CD4-positive, alpha-beta T cell treated with Interleukin-2 at 100 ng/mL for 4 hours (primary cell): ENCODE measurements at places on chromosomes 1 and 21.

- DNase-seq: no peak
Observed at GRCh38 chr1:1182491-1183220, 9.0 kb downstream of the TTLL10 start.

DNA sequence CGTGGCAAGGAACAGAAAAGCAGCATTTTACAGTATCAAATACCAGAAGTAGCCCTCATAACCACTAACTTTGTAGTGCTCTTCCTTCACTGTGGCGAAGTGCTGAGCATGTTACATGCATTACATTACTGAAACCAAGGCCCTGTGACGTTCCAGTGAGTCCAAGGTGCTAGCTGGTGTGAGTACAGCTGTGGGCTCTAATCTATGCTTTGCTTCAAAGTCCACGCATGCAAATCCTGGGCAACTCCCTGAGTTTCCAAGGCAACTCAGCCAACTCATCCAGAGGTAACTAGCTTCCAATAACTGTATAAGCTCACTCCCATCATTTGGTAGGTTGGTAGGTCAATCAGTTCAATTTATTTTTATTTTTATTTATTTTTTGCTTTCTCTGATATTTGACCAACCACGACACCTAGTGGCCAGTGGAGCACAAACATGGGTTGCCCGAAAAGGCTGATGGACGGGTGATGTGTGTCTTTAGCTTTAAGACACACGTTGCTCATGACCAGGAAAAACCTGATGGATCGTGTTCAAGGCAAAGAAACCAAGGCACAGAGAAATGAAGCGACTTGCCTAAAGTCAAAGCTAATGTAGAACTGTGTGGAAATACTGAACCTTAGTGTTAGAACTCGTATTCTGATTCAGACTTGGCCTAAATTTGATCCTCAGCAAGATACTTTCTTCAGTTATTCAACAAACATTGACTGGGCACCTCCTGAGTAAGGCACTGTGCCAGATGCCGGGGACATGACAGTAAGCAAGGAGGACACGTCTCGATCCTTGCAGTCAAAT is 73.0 kb downstream of the GNG12 start:
- DNase-seq: peak; percentile 62

GRCh38 chr1:86069757-86070145 is 86.8 kb downstream of the COL24A1 start:
- no peak for DNase-seq

GRCh38 chr1:30879940-30880677 is 28.4 kb downstream of the SDC3 start:
- DNase-seq: no peak

DNA sequence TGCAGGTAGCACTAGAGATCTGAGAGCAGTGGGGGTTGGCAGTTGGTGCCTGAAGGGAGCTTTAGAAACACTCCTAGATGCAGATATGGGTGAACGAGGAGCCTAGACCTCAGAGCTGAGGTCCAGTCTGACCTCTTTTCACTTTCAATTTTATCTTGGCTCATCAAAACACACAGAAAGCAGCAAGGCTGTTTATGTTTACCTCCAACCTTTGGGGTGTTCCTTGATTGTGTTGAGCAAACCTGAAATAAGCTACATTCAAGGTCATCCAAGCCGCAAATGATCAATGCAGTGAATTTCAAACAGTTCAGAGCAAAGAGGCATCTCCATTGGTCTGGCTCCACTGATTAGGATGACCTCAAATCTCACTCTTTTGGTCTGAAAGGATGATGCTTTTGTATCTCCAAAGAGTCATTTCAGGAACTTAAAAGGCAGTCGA is 1.3 kb downstream of the LY9 start:
- DNase-seq: no peak

DNA sequence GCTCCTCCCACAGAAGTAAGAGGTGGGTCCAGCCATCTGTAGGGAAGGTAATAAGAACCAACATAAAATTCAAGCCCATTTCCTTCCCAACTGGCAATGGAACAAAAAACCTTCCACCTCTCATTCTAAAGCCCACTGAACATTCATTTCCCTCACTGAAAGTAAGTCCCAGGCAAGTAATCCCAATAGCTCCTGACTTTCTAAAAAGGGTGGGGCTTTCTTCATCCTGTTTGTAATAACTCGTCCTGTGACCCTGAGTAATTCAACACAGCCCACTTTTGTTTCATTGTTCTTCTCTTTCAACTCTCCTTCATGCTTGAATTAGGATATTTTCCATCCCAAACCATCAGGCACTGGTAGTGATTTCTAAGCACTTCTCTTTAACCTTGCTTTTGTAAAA is 74.9 kb downstream of the DAB1 start:
- DNase-seq: no peak

GRCh38 chr1:151292207-151293030 is 10.3 kb downstream of the ZNF687 start:
- DNase-seq: no peak

DNA sequence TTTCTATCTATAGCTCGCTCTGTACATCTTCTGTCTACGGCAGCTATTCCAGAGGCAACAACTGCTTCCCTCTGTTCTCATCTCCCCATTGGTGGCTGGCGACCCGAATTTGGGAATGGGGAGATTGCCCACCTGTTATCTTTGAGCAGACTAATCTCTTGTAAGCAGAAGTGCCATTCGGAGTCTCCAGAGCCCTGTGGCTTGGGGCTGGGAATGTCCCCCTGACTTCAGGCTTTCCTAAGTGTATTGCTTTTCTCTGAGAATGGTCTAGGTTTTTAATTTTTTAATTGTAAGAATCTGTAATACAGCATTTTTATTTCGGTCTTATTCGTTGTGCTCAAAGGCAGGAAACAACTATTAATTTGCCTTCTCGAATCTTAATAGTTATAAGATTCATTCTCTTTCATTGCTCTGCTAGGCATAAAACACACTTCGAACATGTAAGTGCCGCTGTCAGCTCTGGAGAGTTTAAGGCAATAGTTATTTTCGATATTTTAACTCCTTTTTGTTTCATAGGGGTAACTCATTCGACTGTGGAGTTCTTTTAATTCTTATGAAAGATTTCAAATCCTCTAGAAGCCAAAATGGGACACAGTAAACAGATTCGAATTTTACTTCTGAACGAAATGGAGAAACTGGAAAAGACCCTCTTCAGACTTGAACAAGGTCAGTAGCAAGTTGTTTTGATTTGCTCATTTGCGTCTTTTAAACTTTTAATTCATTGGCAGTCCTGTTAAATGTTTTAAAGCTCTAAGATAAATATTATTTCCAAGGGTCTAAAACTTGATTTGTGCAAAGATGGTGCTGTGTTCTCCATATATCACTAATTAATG is 514 bp downstream of the AGL start:
- no peak for DNase-seq
